Naive thymus-derived CD8-positive, alpha-beta T cell (primary cell): ENCODE measurements at places on chromosomes 4 and X. TPM values are rescaled to one million over a fixed set of nuclear protein-coding genes. Genes with fewer than 3 reads are reported as not detected.
A peak's percentile ranks its signal among the peaks of the same experiment; 100 is the strongest.

KCNIP4 gene
- polyA plus RNA-seq: 0.19 TPM

XAGE1A gene
- polyA plus RNA-seq: not detected

CYLC1 gene
- not detected for polyA plus RNA-seq

TRIM60 gene
- polyA plus RNA-seq: not detected

SPANXD gene
- polyA plus RNA-seq: not detected

CT45A1 gene
- polyA plus RNA-seq: not detected

ARHGAP36 gene
- polyA plus RNA-seq: not detected

- no peaks in the 10 kb centered on the region for H3K36me3 ChIP-seq
- H3K4me1 ChIP-seq: no peaks in the 10 kb centered on the region
- no peaks in the 10 kb centered on the region for H3K27me3 ChIP-seq
- no peak for DNase-seq
These were observed 168.3 kb downstream of the BCOR start for GRCh38 chrX:39929379-39930025.

DNA sequence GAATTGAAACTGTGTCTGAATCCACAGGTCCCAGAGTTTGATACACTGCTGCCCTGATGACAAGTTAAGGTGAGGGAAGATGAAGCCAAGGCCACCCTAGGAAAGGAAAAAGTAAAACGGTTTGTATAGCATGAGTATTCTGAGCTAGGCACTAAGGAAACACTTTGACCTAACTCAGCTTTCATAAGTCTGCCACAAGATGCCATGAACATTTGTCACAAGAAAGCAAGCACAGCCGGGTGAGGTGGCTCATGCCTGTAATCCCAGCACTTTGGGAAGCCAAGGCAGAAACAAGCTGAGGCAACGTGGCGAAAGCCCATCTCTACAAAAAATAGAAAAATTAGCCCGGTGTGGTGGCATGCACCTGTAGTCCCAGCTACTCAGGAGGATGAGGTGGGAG lies 34.2 kb downstream of the ELOVL6 start:
- no peaks in the 10 kb centered on the region for H3K27me3 ChIP-seq
- peaks cover 16% of the 10 kb centered on the region for H3K4me1 ChIP-seq
- H3K36me3 ChIP-seq: no peaks in the 10 kb centered on the region
- H3K4me3 ChIP-seq: no peak overlapping the region
- DNase-seq: no peak

DNA sequence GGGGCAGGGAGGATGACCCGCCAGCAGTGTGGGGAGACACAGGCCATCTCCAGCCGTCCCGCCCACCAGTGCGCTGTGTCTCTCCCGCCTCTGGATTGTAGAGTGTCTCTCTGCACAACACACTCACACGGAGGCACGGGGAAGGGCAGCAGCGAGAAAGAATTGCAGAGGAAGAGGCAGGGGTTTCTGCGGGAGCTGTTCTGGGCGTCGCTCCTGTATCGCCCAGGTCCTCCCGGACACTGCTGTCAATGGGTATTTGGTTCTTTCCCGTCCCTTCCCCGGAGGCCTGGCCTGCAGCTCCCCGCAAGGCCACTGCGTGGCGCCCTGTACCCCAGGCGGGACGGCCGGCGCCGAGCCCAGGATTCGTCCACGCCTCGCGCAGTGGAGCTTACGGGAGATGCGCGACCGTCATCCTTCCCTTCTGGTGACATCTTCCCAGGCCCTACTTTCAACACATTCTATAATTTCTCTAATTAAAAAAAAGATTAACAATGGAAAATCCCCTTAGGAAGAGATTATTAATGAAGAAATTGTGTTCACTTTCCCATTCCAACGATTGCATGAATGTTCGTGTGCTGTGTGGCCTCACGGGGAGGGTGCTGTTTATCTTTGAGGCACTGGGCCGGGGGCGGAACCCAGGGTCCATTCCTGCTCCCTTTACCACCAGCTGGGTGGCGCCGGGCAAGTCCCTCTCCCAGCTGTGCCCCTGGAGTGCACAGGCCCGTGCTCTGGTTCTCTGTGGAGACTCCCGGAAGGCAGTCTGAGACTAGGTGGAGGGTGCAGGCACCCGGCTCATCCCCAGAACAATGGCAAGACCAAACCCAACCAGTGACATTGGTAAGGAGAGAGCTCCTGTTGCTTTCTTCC lies 95.7 kb downstream of the CPZ start:
- H3K27me3 ChIP-seq: peaks cover 52% of the 10 kb centered on the region
- H3K36me3 ChIP-seq: no peaks in the 10 kb centered on the region
- no peak overlapping the region for H3K27ac ChIP-seq
- no peaks in the 10 kb centered on the region for H3K4me1 ChIP-seq

GRCh38 chr4:186900232-186900900 lies 176.7 kb upstream of the FAT1 start:
- no peaks in the 10 kb centered on the region for H3K36me3 ChIP-seq
- no peak overlapping the region for H3K27ac ChIP-seq
- peaks cover 2% of the 10 kb centered on the region for H3K27me3 ChIP-seq
- DNase-seq: no peak
- no peaks in the 10 kb centered on the region for H3K4me1 ChIP-seq

DNA sequence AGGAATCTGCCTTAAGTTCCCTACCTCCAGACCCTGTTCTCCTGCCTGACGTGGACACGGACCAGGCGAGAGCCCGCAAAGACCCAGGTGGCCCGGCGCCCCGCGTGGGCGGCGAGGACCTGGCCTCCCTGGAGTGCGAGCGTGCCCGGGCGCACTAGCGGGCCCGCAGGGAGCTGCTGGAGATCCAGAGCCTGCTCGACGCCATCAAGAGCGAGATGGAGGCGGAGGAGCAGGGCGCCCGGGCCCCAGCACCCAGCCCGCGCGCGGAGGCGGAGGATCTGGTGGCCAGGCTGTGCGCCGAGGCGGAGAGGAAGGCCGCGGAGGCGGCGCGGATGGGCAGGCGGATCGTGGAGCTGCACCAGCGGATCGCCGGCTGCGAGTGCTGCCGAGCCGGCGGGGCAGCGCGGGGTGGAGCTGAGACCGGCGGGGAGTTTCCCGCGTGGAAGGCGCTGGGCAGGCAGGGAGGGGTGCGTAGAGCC lies 18.2 kb downstream of the MRFAP1 start:
- H3K4me1 ChIP-seq: peaks cover 14% of the 10 kb centered on the region
- peak overlapping the region; percentile 73 for H3K4me3 ChIP-seq
- peak overlapping the region; percentile 78 for H3K27ac ChIP-seq
- DNase-seq: peak; percentile 61
- peaks cover 31% of the 10 kb centered on the region for H3K27me3 ChIP-seq
- H3K36me3 ChIP-seq: no peaks in the 10 kb centered on the region

DNA sequence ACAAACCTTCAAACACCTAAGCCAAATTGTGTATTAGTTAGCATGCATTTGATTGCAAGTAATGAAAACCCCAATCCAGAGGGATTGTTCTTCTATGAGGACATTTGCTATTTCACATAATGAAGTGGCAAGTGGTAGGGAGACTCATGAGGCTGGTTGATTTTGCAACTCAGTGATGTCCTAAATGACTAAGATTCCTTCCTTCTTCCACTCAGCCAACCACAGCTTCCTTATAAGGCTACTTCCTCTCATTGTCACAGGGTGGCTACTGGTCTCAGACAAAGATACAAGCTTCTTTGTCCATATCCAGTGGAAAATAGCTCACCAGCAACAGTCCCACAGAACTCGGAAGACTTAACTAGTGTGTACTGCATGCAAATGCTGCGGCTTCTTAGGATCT lies 5.3 kb upstream of the OTC start:
- no peaks in the 10 kb centered on the region for H3K4me1 ChIP-seq
- no peak overlapping the region for H3K4me3 ChIP-seq
- no peak overlapping the region for H3K27ac ChIP-seq

DNA sequence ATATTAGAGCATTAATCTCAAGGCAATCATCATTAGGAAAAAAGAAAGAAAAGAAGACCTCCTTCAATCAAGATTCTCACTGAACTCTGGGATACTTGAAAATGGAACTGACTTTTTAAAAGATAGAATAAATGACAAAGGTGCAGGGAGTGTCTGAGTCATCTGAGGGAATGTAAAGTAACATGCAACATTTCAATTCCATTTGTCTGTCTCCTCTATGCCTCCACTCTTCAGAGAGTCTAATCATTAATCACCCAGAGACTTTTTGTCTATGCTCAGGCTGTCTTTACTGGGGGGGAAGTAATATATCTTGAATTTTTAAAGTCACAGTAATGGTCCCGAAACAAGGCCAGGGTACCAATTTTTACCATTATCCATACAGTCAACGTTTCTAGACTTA lies 55.0 kb upstream of the PACRGL start:
- H3K27me3 ChIP-seq: peaks cover 43% of the 10 kb centered on the region
- DNase-seq: no peak
- H3K4me1 ChIP-seq: no peaks in the 10 kb centered on the region
- no peak overlapping the region for H3K4me3 ChIP-seq
- no peaks in the 10 kb centered on the region for H3K36me3 ChIP-seq

DNA sequence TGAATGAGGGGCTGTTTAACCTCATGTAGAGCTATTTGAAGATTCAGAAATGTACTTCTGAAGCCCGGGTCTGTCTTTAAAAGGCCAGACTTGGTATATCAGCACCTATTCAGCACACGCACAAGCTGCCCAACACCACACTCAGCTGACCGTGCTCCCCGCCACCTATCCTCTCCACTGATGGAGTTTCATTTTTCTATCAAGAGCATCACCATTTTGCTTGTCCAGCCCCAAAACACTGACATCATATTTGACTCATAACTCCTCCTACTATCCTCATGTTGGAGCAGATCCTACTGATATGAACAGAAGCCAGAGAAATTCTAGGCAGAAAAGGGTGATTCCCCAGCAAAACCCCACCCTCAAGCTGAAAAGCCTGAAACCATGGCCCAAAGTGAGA lies 100.3 kb downstream of the SORBS2 start:
- no peaks in the 10 kb centered on the region for H3K4me1 ChIP-seq
- H3K27me3 ChIP-seq: peaks cover 23% of the 10 kb centered on the region
- H3K27ac ChIP-seq: no peak overlapping the region
- no peaks in the 10 kb centered on the region for H3K36me3 ChIP-seq
- DNase-seq: no peak

DNA sequence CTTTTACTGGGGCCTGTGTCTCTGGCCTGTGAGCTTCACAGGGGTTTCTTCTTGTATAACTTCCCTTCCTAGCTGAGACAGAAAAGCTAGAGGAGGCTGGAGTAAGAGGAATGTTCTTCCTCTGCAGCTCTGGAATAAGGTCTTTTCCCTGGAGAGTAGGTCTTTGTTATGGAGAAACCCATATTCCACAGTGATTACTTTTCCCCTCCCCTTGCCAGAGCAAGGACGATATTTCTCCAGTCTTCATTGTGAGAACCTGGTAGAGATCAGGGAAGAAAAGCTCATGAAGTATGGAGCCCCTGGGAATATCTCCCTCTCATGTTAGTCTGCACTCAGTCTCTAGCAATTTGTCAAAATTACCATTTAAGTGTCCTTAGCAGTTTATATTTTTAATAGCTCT lies 18.7 kb upstream of the GLRB start:
- DNase-seq: no peak
- no peaks in the 10 kb centered on the region for H3K27me3 ChIP-seq
- no peaks in the 10 kb centered on the region for H3K4me1 ChIP-seq
